ENCODE measurements at places on chromosomes 6 and 20.

GRCh38 chr6:166691746-166692145 is 64.7 kb upstream of the RPS6KA2 start:
- DNase-seq: no peak

GRCh38 chr6:129929433-129929832 is 68.3 kb upstream of the TMEM244 start:
- no peak for DNase-seq

- no peak for DNase-seq
Observed at GRCh38 chr6:73290435-73290834, 27.4 kb upstream of the KHDC1 start.

GRCh38 chr6:9851541-9852380 is 563.1 kb downstream of the TFAP2A start:
- DNase-seq: no peak

GRCh38 chr6:154292855-154293519 is 63.6 kb downstream of the IPCEF1 start:
- DNase-seq: no peak

DNA sequence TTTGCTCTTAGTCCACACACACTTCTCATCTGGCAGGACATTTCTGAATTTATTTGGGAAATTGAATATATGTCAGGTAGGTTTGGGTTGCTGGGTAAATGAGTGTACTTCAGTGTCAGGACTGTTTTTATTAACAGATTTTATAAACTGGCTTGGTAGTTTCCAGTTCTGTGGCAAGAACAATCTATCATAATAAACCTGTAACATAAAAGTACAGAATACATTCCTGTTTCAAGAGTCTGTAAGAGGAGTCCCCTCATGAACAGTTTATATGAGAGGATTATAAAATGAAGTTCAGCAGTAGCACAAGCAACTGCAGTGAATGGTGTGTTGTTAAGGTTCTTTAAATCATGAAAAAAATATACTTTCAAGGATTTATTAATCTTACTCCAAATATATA is 81.8 kb downstream of the LAMA2 start:
- no peak for DNase-seq

DNA sequence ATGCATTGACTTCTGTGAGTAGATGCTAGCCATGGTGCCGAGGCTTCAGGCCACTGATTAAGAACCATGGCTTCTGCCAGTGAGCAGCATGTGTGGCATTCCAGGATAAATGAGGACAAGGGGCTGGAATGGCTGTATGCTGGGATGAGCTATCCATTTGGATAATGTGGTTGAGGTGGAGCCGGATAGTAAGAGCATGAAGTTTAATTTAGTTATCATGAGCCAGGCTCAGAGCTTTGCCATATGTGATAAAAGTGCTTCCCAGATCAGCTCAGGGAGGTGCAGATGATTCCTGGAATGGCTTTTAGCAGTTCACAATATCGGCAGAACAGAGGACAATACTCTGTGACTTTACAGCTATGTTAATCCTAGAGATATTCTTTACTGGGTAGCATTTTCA is 34.6 kb upstream of the RNF8 start:
- DNase-seq: no peak

- DNase-seq: no peak
Observed at GRCh38 chr20:3971145-3971544, 44.2 kb downstream of the RNF24 start.

DNA sequence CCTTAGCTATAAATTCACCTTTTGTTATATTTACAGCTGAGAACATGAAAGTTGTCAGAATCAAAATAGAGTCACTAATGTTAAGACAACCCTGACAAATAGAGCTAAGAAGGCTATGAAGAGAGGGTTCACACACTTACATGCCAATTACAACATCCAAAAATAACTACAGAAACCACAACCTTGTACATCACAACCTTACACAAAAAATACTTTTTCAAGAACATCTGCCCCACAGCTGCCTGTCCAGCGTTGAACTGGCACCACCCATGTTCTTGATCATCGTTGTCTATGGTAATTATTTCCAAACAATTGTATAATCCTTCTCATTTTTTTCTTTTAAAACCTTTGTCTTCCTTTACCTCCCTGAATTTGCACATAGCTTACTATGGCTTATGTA is 231.2 kb upstream of the FKBP1C start:
- no peak for DNase-seq

DNA sequence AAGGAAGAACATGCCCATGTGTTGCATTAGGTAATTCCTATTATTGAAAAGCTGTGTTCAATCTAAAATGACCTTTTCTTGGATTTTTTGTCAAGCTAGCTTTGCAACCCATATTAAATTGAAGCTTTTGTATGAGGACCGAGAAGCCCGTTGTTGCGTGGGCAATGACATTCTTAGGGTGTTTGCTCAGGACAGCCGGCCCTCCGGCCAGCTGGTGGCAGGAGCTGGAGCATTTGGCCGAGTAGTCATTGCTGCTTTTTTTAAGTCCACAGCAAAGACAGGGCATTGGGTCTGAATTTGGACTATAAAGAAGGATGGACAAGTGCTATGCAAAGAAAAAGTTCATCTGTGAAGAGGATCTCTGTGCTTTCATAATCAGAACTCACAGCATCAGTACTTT is 365.8 kb downstream of the SAMD5 start:
- no peak for DNase-seq

- no peak for DNase-seq
Observed at GRCh38 chr6:108588586-108588985, 27.9 kb downstream of the FOXO3 start.

DNA sequence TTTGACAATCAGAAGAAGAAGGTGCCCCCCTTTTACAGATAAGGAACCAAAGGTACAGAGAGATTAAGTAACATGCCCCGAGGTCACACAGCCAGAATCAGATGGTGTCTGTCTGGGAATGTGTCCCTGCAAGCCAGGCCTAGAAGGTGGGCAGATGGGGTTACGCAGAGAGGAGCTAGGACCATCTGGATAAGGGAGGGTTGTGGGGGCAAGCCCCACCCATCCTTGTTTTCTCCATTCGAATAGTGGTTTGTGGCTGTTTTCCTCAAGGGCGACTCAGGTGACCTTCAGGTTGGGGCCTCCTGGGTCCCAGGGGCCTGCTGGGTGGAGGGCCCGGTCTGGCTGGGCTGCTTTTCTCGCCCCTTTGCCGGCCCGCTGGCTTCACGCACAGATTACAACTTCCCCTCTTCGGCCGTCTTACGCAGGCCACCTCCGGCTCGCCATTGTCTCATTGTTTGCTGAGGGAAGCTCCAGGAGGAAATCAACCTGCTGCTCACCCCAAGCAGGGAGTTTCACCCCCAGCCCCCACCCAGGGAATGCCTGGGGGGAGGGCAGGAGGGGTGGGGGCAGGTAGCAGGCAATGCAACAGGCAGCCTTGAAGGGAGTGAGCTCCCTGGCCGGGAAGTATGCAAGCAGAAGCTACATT is 30.8 kb upstream of the CSNK2A1 start:
- DNase-seq: no peak

DNA sequence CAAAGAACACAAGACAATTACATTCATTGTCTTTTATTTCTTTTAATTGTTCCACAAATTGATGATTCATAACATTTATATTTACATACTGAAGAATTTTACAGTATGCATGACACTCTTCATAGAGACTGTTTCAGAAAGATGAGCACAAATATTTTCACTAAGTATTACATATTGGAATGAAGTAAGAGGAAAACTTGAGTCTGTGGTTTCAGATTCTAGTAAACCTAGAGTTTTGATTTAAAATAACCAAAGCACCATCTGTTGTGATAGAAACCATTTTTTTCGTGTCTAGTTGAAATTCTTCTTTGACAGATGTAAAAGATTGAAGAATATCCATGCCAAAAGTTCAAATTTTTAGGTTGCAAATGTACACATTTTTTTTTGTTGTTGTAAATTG is 32.1 kb upstream of the OPN5 start:
- no peak for DNase-seq

DNA sequence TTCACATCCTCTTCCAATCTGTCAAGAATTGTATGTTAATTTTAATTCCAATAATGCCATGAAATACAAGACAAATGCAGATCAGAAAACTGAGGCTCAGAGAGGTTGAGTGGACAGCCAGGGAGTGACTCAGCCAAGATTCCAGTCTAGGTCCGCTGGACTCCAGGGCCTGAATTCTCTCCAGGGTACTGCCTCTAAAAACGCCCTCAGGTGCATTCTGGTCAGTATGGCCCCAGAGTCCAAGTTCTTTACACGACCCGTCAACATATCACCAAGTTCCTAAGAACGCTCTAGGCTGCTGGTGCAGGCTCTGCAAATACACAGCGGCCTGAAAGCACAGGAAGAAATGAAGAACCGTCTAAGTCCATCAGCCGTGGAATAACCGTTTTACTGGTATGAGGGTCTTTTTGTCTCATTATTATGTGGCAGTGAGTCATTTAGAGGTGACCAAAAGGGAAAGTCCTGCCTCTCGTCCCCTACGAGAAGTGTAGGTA is 709 bp upstream of the ASXL1 start:
- no peak for DNase-seq

DNA sequence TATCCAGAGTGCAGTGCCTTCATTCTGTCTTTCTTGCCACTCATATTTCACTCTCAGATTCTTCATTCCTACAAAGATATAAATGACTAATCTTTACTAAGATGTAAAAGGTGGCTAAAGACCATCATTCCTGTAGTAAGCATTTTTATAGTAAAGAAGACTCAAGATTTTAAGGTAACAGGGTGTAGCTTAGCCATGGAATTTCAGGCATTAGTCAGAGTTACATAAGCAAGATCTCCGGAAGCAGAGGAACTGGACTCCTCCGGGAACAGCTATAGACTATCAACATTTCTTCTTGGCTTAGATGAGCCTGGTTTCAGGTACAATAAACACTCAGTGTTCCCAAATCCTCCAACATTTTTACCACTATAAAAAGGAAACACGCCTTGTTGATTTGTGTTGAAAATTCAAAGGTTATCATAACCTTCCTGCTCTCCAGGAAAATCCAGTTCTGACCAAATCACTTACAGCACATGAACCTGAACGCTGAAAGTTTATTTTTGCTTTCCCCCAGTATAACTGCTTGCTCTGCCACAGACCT is 23.7 kb downstream of the SERPINB1 start:
- DNase-seq: no peak

GRCh38 chr6:143708889-143709288 is 31.1 kb downstream of the PHACTR2 start:
- DNase-seq: no peak

DNA sequence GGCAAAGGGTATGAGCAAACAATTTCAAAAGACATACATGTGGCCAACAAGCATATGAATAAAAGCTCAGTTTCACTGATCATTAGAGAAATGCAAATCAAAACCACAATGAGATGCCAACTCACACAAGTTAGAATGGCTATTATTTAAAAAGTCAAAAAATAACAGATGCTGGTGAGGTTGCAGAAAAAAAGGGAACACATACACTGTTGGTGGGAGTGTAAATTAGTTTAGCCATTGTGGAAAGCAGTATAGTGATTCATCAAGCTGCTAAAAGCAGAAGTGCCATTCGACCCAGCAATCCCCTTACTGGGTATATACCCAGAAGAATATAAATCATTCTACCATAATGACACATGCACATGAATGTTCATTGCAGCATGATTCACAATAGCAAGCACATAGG is 6.7 kb upstream of the KHDC1L start:
- no peak for DNase-seq

GRCh38 chr20:58893355-58894120 is 41.0 kb downstream of the GNAS start:
- DNase-seq: no peak
